SK-MEL-5 (cell line): ENCODE measurements at places on chromosomes 3 and 15. TPM values are rescaled to one million over a fixed set of nuclear protein-coding genes. Genes with fewer than 3 reads are reported as not detected.

GRCh38 chr3:126746395-126747177 lies 42.5 kb downstream of the CHCHD6 start:
- DNase-seq = peak; percentile 41

DNA sequence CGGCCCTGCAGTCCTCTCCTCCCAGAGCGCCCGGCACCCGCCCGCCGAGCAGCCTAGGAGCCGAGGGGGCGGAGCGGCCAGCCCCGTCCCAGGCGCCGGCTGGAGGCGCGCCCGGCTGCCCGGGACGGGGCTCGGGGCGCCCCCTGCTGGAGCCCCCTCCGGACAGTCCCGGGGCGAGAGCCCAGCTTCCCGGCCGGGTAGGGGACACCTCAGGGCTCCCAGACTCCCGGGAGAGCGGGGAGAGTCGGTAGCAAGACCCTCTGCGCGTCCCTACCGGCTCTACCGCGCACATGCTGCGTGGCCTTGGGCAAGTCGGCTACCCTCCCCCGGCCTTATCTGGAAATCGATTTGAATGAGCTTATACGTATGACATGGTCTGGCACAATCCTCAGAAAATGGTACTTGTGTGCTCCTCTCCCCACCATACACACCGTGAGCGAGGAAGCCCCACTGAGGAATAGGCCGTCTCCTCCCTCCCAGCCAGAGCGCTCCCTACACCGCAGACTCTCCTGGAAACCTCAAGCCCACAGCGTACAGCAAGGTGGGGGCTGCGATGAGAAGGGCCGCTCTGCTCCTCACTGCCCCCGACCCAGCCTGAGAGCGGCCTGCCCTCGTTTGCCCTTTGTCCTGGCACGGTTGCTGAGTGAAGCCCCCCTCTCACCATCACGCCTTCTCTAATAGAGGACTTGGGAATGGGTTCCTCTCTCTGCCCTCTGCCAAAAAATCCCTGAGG lies at the start of gene DAPK2:
Gene DAPK2, minus strand, starts transcription at position 65 of the 733 bp plus-strand sequence. CDS start 6,224 bp downstream, outside the sequence.
- peak; percentile 60 for DNase-seq

The HEMK1 gene
- total RNA-seq = 17.7 and 18.3 TPM in 2 replicates

DNA sequence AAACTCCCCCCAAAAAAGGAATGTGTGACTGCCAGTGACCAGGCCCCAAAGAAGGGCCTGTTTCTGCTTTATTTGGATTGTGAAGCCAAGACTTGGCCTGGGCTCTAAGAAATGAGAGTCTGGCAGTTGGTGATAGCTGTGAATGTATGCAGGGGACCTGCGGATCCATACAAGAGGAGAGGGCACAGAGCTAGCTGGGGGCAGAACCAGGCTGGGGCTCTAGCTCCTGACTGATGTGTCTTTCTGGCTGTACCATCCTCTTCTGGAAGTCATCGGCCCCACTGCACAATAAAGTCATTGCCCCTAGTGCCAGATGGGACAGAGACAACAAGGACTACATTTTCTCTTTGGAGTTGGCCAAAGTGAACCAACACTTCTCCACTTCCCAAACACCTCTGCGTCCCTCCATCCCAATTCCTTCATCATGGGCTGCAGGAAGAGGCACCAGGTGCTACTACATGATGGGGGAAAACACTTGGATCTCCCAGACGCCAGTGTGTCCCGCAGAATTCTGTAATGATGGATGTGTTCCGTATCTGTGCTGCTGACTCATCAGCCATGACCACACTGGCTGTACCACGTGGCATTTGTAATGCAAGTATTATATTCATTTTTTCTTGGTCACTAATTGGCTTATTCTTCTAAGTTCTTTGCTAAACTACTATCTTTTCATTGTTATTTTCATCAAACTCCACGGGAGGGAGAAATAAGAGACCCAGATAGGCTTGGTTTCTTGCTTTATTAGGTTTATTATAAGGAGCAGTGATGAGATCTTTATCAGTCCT lies 1.7 kb upstream of the PLA2G4F start:
- no peak for DNase-seq

GRCh38 chr3:64870876-64871646 lies 183.3 kb upstream of the ADAMTS9 start:
- DNase-seq = no peak

DNA sequence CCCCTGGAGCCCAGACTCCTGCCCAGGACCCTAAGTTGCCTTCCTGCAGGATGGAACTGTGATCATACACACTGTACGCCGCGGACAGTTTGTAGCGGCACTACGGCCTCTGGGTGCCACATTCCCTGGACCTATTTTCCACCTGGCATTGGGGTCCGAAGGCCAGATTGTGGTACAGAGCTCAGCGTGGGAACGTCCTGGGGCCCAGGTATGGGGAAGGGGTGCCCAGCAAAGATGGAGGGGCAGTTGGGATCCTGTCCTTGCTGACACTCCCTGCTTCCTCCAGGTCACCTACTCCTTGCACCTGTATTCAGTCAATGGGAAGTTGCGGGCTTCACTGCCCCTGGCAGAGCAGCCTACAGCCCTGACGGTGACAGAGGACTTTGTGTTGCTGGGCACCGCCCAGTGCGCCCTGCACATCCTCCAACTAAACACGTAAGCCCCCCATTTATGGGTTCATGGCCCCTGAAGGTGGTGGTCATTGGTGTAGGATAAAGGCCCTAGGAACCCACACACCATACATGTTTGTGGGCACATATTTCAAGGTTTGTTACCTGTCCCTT lies 28.8 kb downstream of the NBEAL2 start:
- DNase-seq = no peak

- no peak for DNase-seq
Observed at GRCh38 chr3:100093831-100094230, 20.5 kb downstream of the FILIP1L start.

DNA sequence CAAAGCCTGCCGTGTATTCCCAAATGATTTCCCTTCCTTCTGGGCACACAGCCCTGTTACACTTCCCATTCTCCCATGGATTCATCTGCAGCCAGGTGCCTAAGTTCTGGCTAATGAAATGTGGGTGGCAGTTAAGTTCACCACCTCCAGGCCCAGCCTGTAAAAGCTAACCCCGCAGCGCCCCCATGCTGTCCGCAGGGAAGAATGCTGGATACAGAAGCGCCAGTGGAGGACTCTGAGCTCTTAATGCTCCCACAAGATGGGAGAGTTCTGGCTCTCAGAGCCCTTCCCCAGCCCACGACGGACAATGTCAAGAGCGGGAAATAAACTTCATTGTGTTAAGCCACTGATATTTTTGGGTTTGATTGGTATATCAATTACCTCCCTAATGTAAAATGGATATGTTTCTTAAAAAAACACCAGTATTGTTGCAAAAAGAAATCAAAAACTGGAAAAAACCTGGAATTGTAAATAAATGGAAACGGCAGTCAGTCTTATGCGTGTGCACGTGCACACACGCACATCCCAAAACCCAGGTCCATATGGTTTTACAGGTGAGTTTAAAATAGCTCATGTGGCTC lies 37.7 kb upstream of the FGD5 start:
- peak; percentile 77 for DNase-seq

The GOLGA6B gene
- not detected in 2 replicates for total RNA-seq

- no peak for DNase-seq
Observed at GRCh38 chr15:48721061-48721810, 75.7 kb upstream of the FBN1 start.

The PARP16 gene
- total RNA-seq = 7.4 and 10.1 TPM in 2 replicates

- DNase-seq = no peak
Observed at GRCh38 chr3:10683106-10683505, 132.9 kb upstream of the SLC6A11 start.

The KCTD6 gene
- total RNA-seq = 9.0 and 9.2 TPM in 2 replicates

The GRIP2 gene
- total RNA-seq = 0.18 and 0.27 TPM in 2 replicates

The KLHL6 gene
- total RNA-seq = 0.11 and 0.13 TPM in 2 replicates

DNA sequence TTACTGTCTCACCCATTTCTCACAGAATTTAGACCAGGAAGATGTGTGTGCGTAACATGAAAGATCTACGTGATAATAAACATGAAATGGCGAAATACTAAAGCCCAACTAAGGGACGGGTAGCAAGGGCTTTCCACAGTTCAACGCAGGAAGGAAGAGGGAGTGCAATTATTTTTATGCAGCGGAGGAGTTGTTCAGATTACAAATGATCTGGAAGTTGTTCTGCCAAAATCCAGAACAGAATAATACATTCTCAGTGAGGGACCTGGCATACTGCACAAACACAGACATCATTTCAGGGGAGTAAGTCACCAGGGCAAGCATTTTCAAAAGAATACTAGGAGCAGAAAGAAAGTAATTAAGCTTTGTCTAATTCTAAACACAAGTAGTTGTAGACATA lies 133.6 kb upstream of the RAP2B start:
- DNase-seq = no peak

DNA sequence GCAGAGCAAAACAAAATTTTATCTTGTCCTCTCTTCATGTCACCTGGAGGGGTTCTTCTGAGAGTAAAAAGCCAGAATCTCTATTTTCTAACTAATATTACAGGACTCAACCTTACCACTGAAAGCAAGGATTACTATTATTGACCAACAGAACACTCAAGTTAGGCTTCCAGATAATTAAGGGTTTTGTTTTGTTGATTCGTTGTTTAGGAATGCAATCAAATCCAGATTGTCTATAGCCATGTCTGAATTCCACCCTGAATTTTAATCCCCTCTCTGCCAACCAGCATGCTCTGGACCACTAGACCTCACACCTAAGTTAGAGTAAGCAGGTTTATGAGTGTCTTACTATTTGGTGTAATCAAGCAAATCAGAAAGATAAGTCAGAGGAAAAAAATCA lies 90.7 kb downstream of the PEAK1 start:
- DNase-seq = no peak

GRCh38 chr3:119401503-119402440 lies 61.6 kb downstream of the TMEM39A start:
- DNase-seq = no peak

DNA sequence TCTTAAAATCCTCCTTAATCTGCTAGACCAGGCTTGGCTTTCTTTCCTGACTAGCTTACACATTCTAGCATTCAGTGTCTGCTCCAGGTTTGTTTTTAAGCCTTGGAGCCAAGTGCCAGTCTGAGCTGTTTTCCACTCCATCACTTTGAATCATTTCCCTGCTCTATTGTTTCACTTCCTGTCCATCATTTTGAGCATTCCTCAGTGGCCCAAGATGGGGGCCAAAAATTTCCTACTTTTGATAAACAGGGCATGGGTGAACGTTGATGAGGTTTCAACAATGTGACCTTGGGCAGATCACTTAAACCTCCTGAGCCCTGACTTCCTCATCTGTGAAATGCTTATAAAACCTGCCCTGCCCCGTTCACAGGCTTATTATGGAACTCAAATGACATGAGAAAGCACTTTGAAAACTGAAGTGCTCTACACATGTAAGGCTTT lies 4.4 kb downstream of the CYP19A1 start:
- no peak for DNase-seq

DNA sequence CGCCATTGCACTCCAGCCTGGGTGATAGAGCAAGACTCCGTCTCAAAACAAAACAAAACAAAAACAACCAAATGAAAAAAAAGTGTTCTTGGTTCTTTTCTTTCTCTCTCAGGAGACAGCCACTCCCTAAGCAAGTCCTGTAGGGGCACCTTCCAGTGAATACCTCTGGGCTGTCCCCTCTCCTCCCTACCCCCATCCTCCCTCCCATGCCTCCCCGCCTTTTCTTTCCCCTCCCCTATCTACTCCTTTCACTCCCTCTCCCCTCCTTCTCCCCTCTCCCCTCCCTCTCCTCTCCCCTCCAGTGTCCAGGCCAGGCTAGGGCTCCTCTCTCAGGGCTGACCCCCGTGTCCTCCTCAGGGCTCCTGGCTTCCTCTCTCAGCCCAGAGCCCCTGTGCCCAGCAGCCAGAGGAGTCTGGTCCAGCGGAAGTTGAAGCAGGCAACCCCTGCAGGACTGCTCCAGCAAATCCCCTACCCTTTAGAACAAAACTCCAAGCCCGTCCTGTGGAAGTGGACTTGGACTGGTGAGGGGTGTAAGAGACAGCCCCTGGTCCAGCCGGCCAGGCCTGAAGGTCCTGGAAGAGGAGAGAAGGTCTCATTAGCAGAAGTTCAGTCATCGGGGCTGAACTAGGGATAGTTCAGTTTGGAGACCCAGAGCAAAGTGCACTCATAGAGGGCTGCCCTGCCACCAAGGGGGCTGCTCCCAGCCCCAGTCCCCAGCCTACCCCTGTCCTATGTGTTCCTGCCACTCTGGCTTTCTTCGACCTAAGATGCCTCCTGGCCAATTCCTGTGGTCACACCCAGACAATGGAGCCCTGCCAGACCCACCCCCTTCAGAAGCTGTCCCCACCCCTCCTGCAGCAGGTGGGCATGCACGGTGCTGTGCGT lies 79.8 kb upstream of the IQSEC1 start:
- DNase-seq = no peak

DNA sequence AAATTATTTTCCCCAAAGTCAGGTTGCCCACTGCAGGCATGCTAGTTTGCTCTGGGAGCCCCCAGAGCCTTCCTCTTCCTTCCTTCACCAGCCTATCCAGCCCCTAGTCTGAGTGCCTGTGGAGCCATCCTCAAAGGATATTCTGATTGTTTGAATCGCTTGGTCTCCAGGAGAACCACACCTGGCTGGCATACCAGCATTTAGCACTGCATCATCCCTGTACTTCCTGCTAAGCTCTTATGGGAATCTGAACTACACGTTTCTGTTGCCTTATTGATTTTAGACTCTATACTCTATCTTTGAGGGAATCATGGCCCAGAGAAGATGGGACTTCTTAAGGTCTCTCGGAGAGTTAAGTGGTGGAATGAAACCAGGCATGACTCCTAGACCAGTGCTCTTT lies 26.3 kb downstream of the ZBTB38 start:
- no peak for DNase-seq

The GOLGA6A gene
- not detected in 2 replicates for total RNA-seq

DNA sequence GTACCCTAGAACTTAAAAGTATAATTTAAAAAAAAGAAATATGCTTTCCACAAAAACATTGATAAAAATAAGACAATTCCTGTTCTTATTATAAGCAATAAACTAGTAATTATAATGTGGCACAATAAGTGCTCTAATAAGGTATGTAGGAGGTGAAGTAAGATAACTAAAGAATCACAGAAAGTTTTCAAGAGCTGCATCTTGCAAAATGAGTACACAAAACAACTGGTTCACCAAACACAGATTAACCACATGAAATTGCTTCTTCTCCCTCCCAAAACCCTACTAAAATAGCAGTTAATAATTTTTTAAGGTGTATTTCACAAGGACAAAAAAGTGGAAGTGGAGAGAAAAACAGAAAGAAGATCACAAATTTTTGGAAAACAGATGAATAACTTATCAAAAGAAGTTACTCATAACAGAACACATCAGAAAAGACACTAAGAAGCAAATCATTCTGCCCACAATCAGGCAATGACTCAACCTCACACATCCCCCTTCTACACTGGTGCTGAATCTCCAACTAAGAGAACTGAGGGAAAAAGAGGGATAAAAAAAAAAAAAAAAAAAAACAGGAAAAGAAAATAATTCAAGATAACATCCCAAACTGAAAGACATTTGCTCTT lies 64.2 kb downstream of the TBC1D5 start:
- DNase-seq = peak; percentile 26

DNA sequence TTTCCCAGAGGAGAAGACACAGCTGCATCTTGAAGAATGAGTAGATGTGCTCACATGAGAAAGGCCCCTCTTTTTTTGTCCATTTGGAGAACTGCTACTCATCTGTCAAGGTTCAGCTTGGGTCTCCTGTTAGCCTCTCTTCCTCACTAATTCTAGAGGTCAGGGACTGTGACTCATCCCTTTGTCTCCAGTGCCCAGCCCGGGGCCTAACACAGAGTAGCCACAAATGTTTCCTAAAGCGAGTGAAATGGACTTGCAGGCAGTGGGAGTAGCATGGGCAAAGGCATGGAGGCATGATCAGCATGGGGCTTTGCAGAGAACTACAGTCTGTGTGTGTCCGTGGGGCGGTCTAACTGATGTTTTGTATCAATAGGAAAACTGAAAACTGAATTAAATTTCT lies 33.9 kb upstream of the MRPS22 start:
- no peak for DNase-seq
